Dermis blood vessel endothelial cell (primary cell): ENCODE measurements at places on chromosomes 2 and 18.
A peak's percentile ranks its signal among the peaks of the same experiment; 100 is the strongest.

DNA sequence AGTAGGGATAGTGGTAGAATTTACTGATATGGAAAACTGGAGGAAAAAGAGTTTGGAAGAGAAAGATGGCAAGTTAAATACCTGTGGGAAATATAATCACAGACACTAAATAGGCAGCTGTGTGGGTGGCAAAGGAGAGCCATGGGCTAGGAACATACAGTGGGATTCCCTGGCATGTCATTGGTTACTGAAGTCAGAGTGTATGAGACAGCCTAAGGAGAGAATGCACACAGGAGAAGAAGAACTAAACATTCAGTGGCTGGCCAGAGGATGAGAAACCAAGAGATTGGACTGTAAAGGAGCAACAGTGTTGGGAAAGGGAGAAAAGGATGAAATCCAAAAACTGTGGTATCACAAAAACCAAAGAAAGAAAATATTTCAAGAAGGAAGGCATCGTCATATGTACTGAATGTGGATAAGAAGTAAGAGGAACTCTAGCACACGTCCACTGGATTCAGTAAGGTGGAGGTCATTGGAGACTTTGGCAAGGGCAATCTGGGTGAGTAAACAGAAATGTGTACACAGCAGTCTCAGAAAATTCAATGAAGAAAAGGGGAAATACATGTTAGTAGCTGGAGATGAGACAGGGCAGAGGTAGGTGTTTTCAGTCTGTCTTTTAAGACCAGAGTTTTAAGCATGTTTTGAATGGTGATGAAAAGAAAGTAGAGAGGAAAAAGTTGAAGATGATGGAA lies 83.3 kb downstream of the SPIRE1 start:
- no peak for DNase-seq

- no peak for DNase-seq
Measured at GRCh38 chr2:112918256-112918655, 7.3 kb downstream of the IL37 start.

DNA sequence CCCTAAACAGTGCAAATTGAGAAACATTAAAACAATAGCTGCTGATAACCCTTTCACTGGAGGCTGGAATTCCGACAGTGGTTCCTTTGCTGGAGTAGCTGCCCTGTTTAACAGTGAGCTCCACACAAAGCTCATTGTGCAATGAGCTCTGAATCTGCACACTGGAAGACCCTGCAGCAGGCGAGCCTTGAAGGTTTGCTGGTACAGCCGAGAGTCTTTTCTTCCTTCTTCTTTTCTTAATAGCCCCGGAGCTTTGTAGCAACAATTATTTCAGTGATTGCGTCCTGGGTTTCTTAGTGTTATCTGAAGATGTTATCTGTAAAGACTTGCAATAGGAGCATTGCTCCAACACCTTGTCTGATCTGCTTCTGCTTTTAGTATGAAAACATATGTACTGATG lies 50.8 kb upstream of the CXCR4 start:
- DNase-seq, result peak; percentile 9

GRCh38 chr2:70089220-70089982 lies 2.1 kb downstream of the PCBP1 start:
- DNase-seq, result peak; percentile 56

GRCh38 chr2:25711675-25712354 lies 38.4 kb upstream of the DTNB start:
- DNase-seq, result peak; percentile 11

GRCh38 chr18:58046794-58047555 lies 2.9 kb downstream of the NEDD4L start:
- no peak for DNase-seq

- DNase-seq, result no peak
Measured at GRCh38 chr2:240201866-240202265, 61.4 kb upstream of the OTOS start.

GRCh38 chr18:30920757-30921156 lies 121.8 kb downstream of the DSC3 start:
- peak; percentile 41 for DNase-seq

DNA sequence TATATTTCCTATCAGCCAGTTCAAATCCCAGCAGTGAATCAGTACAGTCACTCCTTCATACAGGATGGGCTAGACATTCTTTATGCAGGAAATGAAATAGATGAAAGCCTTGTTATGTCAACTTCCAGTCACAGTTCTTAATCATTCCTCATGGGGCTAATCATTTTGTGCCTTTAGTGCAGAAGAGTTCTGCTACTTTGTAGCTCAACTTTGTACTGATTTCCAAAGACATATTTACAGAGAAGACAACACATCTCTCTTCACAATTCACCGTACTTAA lies 593.9 kb upstream of the NETO1 start:
- DNase-seq, result peak; percentile 72

DNA sequence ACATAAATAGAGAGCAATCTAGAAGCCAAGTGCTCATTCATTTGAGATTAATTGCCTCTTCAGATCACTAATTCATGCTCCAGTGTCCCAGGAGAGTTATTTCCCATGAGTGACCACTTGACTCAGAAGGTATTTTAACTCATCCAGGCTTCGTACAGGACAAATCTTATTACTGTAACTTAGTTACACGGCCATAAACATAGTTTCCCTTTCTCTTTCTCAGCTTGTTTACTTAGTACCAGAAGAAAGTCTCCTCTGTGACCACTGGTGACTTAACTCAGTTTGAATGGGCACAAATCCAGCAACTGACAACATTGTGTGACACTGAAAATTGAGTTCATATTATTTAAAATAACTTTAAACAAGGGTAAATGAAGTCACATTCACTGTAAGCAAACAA lies 25.3 kb downstream of the MMADHC start:
- DNase-seq, result peak; percentile 11

DNA sequence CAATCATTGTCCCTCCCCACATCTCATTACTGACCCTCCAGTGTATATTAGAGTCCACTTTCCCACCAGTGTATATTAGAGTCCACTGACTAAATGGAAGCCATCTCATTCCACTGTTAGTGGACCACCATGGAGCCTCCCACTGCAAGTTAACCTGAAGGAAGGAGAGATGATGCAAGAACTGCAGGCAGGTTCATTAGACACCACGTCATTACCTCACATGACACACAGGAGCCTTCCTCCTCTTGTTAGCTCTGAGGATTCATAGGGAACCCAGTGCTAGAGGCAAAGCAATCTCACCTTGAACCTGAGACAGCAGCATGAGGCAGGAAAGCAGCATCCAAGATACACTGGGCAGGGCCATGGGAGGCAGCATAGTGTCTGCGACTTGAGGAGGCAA lies 523 bp downstream of the REG3A start:
- DNase-seq, result no peak

DNA sequence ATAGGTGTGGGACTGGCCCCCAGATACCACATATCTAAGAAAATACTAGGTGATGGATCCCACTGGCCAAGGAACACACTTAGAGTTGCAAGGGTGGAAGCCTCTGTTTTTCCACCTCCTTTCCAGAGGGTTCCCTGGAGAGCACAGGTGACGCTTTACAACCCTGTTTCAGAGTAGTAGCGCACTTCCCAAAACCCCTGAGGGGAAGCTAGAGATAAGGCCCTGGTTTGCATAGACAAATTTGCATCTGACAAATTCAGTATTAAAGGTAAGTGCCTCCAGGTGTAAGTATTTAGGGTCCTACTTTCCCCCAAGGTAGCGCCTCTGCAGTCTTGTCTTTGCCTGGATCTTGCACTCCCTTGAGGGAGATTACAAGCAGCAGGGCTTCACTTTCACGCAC lies 474 bp upstream of the CERKL start:
- no peak for DNase-seq

GRCh38 chr2:187274146-187274545 lies 173.9 kb downstream of the CALCRL start:
- DNase-seq, result no peak

GRCh38 chr18:77098538-77099174 lies 33.9 kb downstream of the MBP start:
- no peak for DNase-seq

DNA sequence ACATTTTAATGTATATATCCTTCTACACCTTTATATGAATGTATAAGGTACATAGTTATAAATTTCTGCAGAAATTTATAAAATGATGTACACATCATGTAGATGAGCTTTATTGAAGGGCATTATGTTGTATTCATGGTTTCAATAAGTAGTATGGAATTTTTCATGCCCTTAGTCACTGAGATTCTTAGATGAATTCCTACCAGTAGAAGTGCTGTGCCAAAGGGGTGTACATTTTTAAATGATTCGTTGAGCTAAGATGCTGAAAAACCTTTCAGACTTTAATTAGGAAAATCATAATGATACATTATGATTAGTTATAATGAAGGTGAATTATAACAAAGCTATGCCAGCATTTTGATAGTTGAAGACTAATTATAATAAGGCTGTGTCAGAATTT lies 115.2 kb downstream of the ZNF236 start:
- no peak for DNase-seq

GRCh38 chr2:199470672-199471442 lies 13.1 kb upstream of the SATB2 start:
- no peak for DNase-seq

DNA sequence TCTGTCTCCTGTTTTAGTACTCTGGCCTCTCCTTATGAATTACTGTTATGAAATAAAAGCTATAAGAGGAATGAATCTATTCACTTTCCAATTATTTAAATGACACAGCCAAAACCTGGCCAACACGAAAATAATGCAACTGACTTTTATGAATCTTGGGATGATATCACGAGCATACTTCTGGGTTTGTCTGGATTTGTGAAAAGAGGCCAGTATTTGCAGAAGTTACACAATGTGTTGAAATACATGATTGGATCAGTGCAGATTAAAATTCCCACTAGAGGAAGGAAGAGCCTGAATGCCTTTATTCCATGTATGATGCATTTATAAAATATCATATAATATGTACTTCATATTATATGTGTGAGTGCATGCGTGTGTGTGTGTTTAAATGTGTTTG lies 418.2 kb downstream of the GRB14 start:
- DNase-seq, result no peak

DNA sequence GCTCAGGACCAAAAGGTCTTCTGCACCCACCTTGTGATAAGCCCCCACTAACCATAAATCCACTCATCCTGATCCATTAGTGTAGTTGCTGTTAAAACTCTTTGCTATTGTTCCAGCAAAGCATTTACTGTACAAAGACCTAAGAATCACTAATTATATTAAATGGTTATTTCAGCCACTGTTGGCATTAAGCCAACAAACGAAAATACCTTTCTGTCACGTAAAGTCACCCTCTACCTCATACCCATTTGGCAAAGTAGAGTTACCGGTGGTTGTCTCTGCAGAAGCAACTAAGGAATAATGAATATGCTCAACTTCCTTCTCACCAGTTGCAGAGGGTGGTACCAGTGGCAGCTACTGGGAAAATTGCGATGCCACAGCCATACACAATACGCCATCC lies 224.5 kb downstream of the SP3 start:
- no peak for DNase-seq

DNA sequence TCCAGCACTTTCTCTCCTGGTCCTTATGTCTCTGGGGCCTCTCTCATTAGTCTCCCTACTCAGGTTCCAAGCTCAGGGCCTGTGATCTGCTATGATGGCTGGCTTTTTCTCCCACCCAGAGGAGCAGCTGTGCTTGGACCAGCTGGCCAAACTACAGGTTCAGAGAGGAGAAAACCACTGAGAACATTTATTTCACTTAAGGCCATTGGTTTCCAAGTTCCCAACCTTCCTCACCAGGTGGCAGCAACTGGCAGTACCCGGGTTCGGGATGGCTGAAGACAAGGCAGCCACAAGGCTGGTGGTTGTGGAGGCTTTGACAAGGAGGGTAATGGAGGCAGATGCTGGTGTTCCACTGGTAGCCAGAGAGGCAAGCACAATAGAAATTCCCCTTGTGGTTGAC lies 29.9 kb upstream of the SELENOI start:
- DNase-seq, result peak; percentile 42

DNA sequence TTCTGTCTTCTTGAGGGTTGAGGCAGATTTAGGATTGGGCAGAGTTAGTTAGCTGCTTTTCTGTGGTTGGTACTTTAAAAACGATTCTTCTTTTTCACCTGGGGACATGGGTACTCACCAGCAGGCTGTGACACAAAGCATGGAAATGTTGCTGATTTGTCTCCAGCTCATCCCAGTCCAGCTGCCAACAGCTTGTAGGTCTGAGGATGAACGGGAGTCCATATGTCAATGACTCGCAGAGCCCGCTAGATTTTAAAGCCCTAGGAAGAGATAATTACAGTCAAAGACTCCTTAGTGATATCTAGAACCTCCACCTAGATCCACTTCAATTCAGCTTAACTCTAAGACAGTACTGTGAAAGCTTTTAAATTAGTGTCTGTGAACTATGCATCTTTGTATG lies 20.8 kb downstream of the DOK1 start:
- DNase-seq, result no peak

DNA sequence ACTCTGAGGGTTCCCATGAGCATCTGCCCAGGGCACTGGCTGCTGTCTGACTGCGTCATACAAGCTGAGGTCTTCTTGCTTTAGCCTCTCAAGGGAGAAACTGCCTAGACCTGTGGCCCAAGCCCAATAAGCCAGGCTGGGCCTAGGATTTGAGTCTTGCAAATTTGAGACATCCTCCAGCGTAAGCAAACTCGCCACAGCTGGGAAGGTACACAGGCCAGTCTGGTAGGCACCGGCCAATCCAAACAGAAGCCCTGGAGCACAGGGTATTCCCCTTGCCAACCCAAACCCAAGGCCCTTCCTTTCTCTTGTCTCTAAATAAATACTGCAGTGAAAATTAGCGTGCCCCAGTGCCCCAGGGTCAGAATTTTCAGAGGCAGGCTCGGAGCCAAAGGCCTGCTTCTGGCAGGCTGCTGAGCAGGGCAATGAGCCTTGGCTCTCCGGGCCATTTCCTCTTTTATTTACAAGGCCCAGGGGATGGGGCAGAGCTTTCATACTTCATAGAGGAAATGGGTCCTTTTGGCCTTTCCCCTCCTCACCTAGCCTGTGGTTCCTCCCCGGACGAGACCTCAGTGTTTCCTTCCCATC lies 33.3 kb downstream of the POLR1A start:
- peak; percentile 68 for DNase-seq

DNA sequence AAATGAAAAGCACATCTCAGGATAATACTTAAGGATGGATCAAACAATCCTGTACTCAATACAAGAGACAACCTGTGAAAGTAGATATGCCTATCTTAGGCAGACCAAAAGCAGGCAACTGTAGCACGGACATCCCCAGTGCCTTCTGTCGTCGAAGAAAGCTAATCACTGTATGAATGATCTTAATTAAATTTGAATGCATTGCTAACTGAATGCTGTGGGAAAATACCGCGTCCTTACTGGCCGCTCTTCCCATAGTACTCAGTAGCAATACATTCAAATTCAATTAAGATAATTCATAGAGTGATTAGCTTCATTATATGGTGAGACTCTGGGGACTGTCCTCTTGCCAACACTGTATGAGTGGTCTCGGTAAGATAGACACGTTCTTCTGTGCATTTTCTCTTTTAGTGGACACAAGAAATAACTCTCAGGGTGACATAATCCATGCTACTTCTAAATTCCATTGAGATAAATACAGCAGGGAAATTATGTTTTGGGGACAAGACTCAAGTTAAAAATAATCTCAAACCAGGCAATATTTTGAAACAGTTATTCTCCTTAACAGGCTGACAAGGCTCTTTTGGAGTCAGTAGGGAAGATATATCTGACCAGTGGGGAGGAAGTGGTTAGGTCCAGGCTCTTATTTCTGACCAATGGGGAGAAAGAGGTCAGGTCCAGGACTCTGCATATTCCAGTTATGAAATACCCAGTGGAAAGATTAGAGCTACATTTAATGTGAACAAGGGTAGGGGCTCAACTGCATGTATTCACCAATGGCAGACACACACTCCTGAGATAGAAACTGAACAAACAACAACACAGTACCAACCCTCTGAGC lies 97.3 kb downstream of the DOCK10 start:
- no peak for DNase-seq

- DNase-seq, result peak; percentile 7
Measured at GRCh38 chr18:32049393-32050171, 31.0 kb downstream of the RNF125 start.
